ENCODE measurements at places on chromosomes 3 and 15.
A peak's percentile ranks its signal among the peaks of the same experiment; 100 is the strongest.

DNA sequence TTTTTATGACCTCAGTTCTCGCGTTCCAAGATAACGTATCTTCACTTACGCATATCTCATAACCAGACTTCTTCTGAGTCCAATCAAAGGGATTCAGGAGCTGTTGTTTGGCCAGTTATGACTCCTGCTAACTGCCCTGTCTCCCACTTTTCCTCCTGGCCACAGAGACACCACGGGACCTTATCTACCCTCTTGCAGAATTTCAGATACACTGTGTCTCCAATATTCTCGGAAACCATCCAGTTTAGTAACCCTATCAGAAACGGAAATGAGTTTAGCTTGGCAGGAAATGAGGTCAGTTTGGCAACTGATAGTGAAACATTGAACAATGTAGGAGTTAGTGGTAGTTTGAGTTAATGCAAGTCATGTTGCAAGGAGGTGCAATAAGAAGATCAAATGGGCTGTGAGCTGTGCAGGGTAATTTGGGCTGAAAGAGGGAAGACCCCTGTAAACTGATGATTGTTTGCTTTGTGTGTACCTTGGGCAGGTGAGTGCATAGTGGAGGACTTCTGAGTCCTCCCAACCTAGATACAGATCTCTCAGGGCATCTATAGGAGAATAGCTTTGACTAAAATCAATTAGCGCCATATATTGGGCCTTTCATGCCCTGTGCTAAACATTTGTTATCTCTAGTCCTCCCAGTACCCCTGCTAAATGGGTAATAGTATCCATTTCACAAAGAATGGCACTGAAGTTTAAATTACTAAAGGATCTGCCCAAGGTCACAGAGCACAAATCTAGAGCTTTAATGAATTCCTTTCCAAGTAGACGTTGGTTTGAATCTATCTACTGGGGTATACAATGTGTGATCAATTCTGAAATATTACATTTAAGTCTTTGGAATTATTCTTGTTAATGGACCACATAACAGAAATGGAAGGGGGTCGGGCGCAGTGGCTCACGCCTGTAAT lies 41.3 kb upstream of the PIK3CB start:
- no peak for DNase-seq

- no peak for DNase-seq
Observed at GRCh38 chr3:185995352-185995751, 57.5 kb upstream of the TRA2B start.

GRCh38 chr3:162863579-162863978 lies 1367.0 kb downstream of the OTOL1 start:
- DNase-seq: no peak

- no peak for DNase-seq
Observed at GRCh38 chr3:160667452-160667851, 9.5 kb upstream of the ARL14 start.

DNA sequence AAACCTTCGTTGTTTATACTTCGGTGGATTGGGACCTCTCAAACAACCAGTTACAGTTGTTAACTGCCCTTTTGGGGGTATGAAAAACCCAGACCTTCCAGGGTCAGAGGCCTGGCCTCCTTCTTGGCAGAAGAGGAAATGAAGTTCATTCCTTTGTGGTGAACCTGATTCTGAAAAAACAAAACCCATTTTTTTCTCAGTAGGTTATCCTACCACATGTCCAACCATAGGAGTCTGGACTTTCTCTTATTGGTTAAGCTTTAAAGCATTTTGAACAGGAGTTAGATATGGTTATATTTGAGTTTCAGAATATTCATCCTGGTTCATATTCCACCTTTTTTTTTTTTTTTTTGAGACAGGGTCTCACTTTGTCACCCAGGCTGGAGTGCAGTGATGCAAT lies 7.2 kb upstream of the LACTB start:
- no peak for DNase-seq

DNA sequence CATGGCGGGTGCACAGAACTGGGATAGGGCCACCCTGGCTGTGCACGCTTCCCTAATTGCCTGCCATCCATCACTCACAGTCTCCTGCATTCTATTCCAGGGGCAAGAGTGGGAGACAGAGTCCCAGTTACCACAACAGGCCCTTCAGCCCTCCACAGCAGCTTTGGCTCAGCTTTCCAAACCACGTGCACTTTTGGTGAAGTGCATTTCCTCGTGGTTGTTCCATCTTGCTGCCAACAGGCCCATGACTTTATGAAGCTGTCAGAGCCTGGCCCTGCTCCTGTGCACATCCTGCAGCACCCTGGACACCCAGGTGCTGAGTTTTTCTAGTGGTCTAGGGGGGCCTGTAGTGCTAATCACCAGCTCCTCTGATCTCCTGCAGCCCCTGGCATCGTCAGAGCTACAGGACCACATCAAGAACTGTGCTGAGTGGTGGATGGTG lies 110.2 kb downstream of the ADCY5 start:
- DNase-seq: peak; percentile 30

- no peak for DNase-seq
Observed at GRCh38 chr15:51307811-51308210, 30.6 kb downstream of the CYP19A1 start.

DNA sequence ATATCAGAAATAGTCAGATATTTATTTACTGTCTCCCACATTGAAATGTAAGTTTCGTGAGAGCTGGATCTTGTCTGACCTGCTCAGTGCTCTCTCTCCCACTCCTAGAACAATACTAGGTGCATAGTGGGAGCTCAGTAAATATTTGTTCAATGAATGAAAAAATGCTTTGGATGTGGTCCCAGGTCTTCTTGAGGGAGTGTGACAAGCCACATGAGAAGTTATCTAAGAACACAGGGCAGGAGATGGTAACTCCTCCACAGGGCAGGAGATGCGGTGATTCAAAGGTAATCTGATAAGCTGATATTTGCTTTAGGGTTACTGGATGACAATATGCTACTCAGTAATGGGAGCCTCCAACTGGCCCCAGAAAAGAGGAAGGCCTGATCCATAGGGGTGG lies 25.8 kb upstream of the PLA2G4E start:
- DNase-seq: no peak

DNA sequence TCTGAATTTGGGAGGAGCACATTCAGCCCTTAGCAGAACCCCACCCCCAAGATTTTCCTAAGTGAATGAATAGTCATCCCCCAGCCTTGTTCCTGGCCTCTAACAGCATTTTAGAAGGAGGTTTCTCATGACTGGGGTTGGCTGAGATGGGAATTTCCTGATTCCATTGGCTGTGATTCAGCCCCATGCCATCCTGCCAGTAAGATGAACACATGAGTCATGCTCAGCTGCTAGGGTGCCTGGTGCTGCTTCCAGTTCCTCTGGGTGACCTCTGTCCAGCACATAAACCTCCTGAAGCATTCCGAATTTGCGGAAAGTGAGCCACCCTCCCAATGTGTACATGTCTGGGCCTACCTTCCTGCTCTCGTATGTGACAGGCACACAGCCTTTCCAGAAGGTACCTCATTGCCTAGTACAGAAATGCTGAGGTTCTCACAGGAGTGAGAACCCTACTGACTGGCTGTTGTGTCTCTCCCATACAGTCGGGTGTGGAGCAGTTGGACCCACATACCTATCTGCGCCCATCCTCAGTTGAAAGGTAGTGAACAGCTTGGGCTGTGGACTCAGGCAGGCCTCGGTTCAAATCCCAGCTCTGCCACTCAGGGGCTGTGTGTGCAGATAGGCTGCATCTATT lies 91.7 kb downstream of the APBA2 start:
- peak; percentile 68 for DNase-seq

- no peak for DNase-seq
Observed at GRCh38 chr3:110644203-110644602, 427.4 kb upstream of the NECTIN3 start.

GRCh38 chr15:33132722-33133345 lies 61.7 kb downstream of the FMN1 start:
- DNase-seq: no peak

DNA sequence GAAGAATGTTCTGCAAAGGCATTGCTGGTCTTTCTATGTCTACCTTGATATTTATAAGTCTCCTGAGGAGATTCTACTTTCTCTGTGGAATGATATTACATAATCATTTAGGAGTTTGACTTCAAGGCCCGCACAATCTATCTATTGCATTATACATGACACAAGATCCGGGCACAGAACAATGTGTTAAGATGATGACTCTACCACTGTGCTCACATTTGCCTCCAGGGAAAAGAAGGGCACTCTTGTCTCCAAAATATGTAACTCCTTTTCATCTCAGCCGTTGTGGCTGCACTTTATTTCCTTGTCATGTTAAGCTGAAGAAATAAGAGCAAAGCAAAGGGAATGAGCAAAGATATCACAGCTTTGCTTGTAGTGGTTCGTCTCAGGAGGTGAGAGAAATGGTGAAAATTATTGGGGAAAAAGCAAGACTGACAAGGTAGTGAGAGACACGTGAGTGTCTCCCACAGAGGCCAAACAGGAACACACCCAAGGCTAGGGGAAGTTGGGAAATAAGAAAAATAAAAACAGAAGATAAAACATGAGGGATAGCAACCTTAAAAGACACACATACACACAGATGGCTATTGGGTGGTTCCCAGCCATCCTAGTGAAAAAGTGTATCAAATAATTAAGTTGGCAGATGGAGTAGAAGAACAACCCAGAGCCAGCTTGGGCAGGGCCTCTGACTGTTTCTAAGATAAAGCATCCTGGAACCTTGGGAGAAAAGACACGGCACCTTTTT lies 184.3 kb downstream of the P3H2 start:
- DNase-seq: no peak

- no peak for DNase-seq
Observed at GRCh38 chr3:120324190-120324589, 25.0 kb downstream of the LRRC58 start.

GRCh38 chr15:98120561-98120960 lies 160.1 kb downstream of the ARRDC4 start:
- no peak for DNase-seq

DNA sequence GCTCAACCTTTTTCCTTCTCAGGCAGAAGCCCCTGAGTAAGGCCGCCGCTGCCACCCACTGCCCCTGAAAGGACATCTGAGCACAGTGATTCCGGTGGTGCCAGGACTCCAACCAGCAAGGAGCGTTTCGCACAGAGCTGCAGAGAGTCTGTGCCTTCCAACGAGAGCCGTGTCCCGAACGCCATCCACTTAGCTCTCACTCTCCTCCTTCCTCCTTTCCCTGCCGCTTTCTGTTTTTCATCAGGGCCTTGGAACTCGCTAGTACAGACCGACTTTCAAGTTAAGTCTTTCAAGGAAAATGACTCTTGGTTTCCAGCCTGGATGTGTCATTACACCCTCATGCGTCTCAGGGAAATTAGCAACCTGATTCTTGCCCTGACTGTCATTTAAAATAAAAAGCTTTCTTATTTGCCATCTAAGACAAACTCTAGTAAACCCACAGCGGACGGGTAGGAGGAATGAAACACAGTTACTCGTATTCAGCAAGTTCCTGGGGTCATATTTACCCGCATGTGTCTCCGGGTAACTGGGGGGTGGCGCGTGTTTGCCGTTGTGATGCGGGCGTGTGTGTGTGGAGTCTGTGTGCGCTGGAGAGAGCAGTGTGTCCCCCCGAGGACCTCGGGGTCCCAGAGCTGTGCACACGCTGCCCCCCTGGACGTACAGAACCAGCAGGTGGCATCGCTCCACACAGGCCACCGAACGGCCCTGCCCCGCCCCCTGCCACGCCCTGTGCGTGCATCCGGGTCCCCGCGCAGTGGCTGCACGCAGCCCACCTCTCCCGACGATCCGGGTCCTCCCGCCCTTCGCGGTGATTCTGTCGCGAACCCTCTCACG lies 30.4 kb upstream of the ALDH1A3 start:
- peak; percentile 72 for DNase-seq

DNA sequence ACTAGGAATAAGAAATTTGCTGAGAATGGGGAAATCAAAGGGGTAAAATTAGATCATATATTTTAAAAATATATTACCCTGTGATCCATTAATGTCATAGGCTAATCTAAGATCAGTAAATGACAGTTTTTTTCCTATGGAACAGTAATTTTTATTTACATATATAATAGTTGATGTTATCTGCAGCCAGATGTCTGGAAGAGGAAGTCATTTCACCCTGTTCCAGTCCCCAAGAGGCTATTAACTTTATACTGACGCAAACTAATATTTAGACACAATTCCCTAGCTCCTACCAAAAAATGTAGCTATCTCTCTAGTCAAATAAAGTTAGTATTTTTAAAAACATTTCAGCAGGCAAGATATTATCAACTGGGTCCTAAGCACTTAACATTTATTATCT lies 558.0 kb downstream of the MECOM start:
- DNase-seq: no peak

DNA sequence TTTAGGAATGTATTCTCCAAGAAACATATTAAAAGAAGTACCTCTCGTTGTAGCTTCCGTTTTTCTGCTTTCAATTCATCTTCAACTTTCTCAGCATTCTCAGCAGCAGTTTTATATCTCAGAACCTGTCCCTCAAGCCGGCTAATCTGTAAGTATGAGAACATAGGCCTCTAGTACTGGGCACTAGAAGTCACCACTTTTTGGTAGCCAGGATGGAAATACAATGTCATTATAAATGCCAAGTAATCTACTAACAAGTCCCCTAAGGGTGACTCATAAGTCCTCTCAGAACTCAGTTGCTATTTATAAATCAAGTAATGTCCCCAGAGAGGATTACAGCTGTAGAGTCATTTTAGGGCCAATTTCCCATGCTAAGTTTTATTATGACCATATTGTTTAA lies 61.1 kb downstream of the MLH1 start:
- no peak for DNase-seq

GRCh38 chr3:118537454-118537853 lies 497.2 kb downstream of the IGSF11 start:
- no peak for DNase-seq

DNA sequence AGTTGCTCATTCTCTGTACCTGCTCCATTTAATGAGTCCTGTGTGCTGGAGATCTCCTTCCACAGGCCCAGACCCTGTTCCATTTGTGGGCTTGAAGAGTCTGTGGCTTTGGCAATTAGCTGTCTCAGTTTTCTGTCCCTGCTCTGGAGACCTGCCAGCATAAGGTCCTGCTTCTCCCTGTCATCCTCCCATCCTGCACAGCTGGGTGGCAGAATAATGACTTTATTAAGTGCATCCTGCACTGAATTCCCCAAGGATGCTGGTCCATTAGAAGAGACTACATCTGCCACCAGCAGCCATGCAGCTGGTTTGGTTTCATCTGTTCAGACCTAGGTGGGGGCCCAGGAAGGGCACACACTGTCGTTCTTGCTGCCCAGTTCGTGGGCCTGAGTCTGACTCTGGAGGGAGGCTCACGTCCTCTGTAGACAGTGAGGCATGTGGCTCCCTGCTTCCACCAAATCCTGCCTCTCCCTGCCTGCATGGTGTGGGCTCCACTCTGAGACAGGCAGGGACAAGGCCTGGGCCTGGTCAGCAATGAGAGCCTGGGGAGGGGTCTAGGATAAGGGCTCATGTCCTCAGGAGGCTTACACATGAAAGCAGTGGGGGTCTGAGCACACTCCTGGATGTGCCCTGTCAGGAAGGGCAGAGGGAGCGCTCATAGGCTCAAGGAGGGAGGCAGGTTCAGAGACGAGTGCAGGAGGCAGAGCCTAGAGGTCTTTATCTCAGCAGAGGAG lies 78.4 kb upstream of the PRR23E start:
- no peak for DNase-seq

- DNase-seq: no peak
Observed at GRCh38 chr3:68802111-68802870, 130.1 kb downstream of the TAFA4 start.

Measured in head of caudate nucleus (tissue), 42 donors.